ENCODE measurements at places on chromosomes 3 and 15.

GRCh38 chr3:133038089-133038730 is at the start of gene TMEM108:
Gene TMEM108, plus strand, starts transcription at chr3:133038391.
- DNase-seq = no peak

- DNase-seq = no peak
Observed at GRCh38 chr3:150639262-150639661, 36.1 kb downstream of the SELENOT start.

DNA sequence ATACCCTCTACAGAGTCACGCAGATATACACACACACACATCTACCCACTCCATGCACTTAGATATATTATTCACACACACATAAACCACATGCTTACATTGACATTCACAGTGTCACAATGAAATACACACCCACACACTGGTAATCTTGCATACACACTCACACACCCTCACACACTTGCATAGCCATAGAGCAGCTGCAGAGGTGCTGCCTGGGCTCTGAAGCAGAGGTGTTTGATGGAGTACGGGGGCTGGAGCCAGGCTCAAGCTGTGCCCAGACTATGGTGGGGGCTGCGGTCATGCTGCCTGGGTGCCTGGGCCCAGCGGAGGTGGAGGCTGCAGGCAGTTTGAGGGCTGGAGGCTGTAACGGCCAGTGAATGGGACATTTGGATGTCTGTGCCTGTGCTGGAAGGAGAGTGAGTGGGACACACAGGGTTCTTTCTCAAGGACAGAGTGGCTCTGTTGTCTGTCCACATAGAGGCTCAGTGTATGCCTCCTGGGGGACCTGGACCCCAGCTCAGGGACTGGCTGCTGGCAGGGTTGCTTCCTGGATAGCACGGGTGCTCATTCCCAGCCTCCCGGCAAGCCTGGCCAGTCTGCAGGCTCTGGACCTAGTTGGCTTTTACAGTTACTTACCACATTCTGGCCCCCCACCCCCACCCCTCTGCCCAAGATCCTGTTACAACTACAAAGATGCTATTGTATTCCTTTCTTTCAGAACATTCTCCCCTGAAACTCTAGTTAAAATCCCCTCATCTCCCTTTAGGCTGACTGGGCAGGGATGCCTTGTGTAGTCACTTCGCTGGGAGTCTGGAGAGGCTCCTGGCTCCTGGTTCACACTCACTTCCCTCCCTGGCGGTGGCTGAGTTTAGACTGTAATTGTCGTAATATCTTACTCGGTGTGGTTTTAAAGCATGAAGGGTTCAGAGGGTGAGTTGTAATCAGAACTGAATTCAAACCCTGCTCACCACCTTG is 12.5 kb downstream of the GASK1A start:
- no peak for DNase-seq

GRCh38 chr3:38454178-38454883 is 641 bp downstream of the ACVR2B start:
- DNase-seq = peak; percentile 60

GRCh38 chr3:83890039-83890762 is 1068.6 kb upstream of the CADM2 start:
- no peak for DNase-seq

DNA sequence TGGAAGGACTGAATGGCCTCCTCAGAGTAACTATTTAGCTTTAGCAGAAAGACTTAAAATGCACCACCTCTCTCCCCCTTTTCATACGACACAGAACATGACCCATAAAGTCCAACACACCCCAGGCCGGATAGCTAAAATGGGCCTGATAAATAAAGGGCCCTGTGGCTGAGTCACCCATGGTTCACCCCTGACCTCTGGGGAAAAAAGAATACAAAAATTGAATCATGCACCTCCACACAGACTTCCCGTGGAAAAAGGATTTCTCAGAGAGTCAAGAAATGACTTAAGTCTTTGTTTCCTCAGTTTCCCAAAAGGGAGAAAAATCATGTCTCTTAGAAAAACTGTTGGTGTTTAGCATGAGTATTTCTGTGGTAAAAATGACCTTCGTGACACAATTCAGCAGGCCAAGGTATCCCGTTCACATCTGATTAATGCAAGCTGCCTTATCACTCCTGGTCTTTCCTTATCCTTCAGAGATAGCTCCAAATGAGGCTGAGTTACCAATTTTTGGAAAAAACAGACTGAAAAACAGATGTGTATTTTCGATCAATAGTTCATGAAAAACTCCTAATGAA is 34.0 kb upstream of the ARHGEF3 start:
- DNase-seq = no peak
